ENCODE measurements at places on chromosomes 13 and 19.

- no peak for DNase-seq
These were observed 5.1 kb upstream of the EPS8L1 start for GRCh38 chr19:55070466-55071128.

DNA sequence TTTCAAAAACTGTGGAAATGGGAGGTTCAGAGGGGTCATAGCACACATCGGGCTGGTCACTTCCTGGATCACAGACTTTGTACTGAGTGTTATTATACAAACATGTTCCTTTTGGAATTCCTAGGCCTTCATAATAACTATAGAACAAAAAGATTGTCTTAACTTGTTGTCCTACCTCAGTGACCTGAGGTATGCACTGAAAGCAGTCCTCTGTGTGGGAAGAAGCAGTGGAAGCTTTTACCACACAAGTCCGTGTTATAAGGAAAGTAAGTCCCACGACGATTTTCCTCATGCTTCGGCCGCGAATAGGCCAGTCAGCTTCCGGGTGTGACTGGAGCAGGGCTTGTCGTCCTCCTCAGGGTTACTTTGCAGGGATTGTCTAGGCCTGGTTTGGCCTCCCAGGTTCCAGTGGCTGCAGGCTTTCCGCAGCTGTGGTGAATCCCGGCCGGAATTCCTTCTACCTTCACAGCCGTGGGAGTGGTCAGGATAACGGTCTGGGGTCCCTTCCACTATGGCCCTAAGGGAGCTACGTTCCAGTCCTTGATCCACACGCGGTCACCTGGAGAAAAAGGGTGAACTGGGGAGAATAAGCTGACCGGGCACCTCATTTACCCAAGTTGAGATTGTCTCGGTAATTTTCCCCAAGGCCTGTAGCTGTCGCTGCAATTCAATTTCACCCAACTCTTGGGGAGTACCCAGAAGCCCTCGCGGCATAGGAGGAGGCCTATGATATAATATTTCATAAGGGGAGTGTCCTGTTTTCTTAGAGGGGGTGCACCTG is 16.0 kb downstream of the NAPSA start:
- DNase-seq, result no peak

DNA sequence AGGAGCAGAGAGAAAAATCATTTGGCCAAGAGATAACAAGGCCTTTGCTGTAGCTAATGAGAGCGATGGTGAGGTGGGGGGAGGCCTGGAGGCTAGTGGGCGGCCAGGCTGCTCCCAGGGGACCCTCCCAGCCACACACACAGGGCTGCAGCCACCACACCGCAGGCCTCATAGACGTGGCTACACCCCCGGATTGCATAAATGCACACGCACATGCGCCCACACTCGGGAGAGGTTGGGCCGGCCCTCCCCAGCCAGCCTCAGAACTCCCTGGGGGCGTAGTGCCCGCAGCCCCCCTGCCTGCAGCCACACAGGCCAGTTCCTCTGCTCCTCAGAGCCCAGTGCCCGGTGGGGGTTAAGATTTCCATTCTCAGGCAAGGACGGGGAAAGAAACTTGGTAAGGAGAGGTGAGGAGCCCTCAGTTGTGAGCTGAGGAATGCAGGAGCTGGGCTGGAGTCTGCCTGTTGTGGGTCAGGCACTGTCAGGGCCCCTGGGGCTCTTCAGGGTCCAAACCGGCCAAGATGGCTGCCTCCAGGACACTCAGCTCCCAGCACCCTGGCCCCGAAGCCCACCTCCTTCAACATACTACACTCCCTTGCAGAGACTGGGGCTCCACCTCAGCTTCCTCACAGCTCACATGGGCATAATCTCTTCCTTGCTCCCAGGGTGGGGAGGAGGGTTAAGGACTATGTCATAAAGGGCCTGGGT is 8.0 kb downstream of the PTH2 start:
- no peak for DNase-seq

DNA sequence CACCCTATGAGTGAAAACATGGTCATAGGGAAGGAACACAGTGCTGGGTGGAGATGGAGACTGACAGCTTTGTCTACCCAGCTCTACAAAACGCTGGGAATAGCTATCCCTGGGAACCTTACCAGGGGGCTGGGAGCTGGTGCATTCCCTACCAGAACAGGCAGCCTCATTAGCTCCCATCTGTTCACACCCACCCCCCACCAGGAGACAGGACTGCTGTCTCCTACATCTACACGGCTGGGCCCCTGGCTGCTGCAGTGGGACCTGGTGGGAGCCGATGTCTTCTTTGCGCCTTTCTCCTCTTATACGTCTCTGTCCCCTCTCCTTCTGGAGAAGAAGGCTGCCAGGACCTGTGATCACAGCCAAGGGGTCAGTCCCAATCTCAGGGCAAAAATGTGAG is 90.8 kb downstream of the UQCRFS1 start:
- no peak for DNase-seq

DNA sequence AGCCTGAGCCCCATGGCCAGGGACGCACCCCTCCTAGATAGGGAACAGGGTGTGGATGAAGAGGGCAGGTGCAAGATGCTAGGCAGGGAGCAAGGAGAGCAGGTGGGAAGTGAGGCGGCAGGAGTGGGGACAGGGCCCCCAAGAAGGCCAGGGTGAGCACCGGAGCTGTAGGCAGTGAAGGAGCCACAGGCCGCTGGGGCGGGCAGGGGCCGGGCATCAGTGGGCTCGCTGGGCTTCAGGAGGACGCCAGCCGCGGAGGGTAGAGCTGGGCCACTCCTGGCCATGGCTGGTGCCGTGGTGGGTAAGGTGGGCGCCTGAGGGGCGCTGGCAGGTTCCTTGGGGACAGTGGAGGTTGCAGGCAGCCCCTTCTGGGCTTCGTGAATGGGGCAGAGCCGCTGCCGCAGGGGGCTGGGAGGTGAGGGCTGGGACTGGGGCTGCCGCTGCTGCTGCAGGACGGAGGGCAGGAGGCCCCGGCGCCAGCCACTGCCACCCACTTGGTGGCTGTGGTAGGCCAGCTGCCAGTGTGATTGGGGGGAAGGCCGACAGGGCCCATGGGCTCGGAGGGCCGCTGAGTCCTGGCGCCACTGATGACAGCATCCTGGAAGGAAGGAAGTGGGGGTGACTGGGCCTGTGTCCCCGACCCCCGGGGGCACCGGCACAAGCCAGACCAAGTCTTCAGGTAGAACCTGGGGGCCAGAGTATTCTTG is 2.1 kb downstream of the NKPD1 start:
- DNase-seq, result no peak

DNA sequence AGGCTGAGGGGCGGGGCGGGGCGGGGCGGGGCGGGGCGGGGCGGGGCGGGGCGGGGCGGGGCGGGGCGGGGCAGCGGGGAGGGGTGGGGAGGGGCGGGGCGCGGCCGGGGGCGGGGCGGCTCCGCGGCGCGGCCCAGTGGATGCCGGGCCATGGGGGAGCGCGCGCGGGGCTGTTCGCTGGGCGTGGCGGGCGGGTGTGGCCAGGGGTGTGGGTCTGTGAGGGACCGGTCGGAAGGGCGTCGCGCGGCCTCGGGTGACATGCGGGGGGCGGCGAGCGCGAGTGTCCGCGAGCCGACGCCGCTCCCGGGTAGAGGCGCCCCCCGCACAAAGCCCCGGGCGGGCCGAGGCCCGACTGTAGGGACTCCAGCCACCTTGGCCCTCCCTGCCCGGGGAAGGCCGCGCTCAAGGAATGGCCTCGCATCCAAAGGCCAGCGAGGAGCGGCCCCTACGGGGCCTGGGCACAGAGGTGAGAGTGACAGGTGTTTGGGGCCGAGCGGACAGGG is at the start of gene ZFP28:
ZFP28 (plus strand) TSS at position 188 of the 503 bp plus-strand sequence; CDS start at position 259, 71 bp downstream.
- DNase-seq, result no peak

GRCh38 chr13:29170436-29171082 is 350.4 kb downstream of the MTUS2 start:
- DNase-seq, result no peak

DNA sequence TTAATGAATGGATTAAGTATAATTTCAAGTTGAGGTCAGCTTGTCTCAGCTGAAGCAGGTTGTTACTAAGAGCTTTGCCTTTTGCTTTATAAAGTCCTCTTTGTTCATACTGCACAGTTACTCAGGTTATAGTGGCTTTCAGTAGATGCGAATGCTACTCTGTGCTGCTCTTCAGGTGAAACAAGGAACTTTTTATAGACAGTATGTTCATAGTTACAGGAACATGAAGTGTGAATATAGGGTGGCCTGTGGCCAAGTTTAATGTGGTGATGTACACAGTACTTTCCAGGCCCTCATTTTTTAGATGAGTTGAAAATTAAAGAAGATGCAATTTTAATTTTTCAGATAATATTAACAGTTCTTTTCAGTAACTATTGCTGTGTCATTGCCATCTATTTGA is 20.8 kb downstream of the SUGT1 start:
- DNase-seq, result no peak

GRCh38 chr19:56076498-56076897 is 44.6 kb downstream of the ZNF787 start:
- peak; percentile 27 for DNase-seq

GRCh38 chr13:33178209-33178840 is 107.2 kb downstream of the STARD13 start:
- no peak for DNase-seq

DNA sequence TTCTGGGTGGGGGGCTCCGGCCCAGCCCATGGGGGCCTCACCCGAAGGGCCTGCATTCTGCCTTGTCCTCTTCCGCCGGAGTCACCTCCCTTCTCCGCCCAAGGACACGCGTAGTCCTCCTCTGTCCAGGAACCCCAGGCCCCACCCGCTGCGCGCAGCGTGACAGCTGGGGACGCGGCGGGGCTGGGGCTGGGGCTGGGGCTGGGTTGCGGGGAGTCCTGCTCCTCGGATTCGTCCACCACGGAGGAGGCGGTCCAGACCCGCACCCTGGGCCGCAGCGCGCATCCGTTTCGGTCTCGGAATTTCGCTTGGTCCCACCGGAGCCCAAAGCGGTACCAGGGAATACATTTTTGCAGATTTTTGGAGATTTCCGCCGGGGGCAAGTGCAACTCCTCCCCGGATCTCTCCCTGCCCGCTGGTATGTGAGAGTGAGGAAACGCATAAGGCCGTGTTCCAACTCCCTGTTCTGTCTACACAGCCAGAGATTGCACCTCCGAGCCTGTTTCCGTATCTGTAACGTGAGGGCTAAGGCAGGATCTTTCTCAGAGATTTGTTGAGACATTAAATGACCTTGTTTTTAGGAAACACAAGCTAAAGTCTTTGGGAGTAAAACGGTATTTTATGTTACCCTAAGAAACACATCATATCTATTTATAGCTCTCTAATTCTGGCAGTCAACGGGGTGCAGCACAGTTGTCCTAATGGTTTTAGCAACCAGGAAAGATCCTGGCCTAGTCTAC is at the start of gene COX7A1:
COX7A1 (minus strand) TSS at position 96 of the 740 bp plus-strand sequence; CDS start at position 56, 40 bp downstream.
- DNase-seq, result no peak

- no peak for DNase-seq
These were observed 13.6 kb upstream of the USP29 start for GRCh38 chr19:57105976-57106721.

DNA sequence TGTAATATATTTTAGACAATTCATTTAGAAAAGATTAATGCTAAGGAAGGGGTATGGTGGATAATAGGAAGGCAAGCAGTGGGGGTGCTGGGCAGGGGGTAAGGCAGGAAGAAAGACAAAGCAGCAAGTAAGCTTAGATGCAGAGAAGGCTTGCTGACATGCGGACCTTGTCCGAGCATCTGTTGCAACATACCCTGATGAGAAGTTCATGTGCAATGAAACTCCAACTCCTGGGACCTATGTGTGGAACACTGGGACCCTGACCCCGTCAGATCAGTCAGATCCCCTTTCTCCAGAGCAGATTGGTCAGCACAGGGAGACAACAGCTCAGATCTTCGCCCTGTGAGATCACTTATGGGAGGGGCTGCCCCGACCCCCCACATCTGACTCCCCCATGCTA is 71.3 kb upstream of the ZNF599 start:
- DNase-seq, result no peak

DNA sequence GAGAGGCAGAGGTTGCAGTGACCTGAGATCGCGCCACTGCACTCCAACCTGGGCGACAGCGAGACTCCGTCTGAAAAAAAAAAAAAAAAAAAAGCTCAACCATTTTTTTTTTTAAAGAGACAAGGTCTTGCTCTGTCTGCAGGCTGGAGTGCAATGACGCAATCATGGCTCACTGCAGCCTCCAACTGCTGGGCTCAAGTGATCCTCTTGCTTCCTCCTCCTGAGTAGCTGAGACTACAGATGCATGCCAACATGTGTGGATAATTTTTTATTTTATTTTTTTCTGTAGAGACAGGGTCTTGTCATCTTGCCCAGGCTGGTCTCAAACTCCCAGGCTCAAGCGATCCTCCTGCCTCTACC is 10.3 kb downstream of the EHD2 start:
- no peak for DNase-seq

GRCh38 chr13:101951114-101951513 is 450.7 kb downstream of the FGF14 start:
- DNase-seq, result no peak

GRCh38 chr13:33279414-33280278 is 5.9 kb downstream of the STARD13 start:
- no peak for DNase-seq

DNA sequence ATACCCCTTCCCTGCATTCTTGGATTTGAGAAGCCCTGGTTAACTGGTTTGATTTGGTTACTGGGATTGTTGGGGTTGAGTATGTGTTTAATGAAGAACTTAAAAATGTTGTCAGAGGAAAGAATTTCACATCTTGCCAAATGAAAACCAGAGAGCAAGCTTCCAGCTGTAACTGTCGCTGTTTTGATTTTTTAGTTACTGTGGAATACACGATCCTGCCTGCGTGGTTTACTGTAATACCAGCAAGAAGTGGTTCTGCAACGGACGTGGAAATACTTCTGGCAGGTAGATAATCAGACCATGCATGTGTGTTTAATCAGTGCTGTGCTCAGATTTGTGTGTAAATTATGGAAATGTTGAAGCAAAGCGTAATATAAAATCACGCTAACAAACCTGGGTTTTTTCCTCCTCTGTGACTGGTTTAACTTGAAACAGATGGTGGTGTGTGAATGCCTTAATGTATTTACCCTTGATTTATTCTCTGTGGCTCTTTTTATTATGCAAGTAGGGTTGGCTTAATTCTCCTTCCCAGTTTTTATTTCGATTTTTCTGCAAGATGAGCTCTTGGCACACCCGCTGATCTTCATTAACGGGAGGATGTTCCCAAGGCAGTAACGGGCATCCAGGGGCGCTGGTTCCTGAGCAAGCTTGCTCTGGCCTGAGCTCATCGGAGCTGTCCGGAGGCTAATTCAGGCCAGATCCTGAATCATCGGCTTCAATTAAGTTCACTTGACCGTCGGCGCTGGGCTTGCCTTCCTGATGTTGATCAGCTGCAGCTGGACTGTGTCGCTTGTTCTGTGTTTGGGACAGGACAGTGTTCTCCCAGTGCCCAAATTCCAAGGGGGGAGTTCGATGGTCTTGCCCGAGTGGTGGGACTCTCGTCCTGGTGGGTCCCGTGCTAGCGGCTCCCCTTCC is 16.0 kb downstream of the UPF1 start:
- no peak for DNase-seq
